Aorta (tissue), 5 donors: ENCODE measurements at places on chromosomes 5 and 9.

DNA sequence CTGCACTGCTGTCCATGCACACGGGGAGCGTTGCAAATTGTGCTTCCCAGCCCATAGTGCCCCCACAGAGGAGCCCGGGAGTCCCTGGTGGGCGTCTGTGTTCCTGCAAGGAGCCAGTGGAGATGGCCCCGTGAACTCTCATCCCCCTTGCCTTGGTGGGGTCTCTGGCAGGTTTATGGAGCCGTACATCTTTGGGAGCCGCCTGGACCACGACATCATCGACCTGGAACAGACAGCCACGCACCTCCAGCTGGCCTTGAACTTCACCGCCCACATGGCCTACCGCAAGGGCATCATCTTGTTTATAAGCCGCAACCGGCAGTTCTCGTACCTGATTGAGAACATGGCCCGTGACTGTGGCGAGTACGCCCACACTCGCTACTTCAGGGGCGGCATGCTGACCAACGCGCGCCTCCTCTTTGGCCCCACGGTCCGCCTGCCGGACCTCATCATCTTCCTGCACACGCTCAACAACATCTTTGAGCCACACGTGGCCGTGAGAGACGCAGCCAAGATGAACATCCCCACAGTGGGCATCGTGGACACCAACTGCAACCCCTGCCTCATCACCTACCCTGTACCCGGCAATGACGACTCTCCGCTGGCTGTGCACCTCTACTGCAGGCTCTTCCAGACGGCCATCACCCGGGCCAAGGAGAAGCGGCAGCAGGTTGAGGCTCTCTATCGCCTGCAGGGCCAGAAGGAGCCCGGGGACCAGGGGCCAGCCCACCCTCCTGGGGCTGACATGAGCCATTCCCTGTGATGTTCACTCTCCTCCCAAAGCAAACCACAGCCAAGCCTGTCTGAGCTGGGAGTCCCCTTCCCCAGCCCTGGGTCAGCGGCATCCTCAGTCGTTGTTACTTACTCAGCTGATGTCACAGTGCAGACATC, 3.1 kb downstream of the MRPS2 start:
- no peak for DNase-seq

GRCh38 chr5:72252574-72253155, 67.4 kb downstream of the MRPS27 start:
- DNase-seq = no peak

DNA sequence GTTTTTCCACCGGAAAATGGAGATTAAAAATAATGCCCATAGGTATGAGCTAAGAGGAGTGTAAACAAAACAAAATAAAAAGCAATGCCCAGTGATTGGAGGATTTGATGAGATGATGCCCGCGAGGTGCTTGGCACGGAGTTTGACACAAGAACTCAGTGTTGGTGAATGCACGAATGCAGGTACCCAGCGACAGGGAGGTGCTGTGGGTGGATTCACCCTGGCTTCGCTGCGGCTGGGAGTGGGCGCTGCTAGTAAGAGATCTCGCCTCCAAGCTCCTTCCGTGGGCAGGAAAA, 526 bp upstream of the STXBP1 start:
- DNase-seq = no peak

GRCh38 chr5:154625031-154625430, 130.1 kb upstream of the LARP1 start:
- no peak for DNase-seq

- no peak for DNase-seq
These were observed 459.4 kb downstream of the ANXA1 start for GRCh38 chr9:73611032-73611431.

- no peak for DNase-seq
These were observed 119.4 kb downstream of the GAS1 start for GRCh38 chr9:86827893-86828292.

DNA sequence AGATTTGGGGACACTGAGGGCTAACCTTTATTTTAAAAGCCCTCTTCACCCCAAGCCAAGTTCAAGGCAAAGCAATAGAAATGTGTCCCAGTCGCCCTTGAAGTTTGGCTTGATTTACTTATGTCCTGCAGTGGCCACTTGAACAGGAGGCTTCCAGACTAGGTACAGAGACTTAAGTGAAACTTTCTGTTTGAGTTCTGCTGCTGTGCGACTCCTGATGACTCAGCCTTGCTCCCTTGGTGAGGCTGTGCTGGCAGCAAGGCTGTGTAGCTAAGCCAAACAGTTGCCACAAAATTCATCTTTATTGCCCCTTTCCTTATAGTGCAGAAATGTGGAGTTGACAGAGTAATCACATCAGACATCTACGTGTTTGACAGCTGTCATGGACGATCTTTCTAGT, 68.8 kb upstream of the NTRK2 start:
- no peak for DNase-seq

- DNase-seq = no peak
These were observed 33.2 kb downstream of the TTLL11 start for GRCh38 chr9:122059955-122060324.

GRCh38 chr5:169804861-169805260, 167.8 kb downstream of the DOCK2 start:
- no peak for DNase-seq

DNA sequence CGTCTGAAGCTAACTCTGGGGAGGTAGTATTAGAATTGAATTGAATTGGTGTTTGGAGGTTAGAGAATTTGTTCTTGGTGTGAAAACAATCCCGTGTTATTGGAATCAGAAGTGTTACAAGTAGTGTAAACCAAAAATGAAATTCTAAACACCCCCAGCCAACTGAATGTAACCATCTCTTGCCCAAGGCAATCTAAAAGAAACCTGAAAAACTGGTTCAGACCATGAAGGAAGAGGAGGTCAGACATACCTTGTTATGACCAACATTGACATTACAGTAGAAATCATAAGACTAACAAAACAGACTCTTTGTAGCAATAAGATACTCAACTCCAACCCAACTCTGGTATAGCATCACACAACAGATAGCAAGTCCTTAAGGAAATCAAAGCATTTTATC, 159.0 kb downstream of the TUSC1 start:
- DNase-seq = no peak

DNA sequence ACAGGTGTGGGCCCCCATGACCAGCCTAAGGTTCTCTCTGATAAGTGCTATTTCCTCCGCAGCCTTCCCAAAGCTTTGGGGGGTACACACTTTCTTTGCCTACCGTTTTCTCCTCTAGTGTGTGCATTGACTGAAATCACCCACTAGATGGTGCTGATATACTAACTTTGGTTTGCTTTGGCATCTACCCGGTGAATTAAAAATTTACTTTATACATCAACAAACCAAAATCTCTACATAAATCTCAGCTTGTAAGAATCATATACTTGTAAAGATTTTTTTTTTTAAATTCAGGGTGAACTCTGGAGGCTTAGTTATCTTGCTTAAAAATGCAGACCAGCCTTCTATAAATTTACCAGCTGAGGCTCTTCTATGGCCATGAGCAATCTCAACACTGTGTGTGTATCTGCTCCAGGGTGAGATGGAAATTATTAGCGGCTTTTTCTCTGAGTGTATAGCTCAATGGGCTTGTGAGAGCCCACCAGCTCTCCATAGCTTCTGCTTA, 475.7 kb upstream of the TNC start:
- DNase-seq = no peak
